ENCODE measurements at places on chromosomes 7 and 10. TPM values are rescaled to one million over a fixed set of nuclear protein-coding genes. Genes with fewer than 3 reads are reported as not detected.

The SPDYE1 gene
- total RNA-seq = not detected

The NUDCD3 gene
- total RNA-seq = 20.8 TPM

The ZP3 gene
- 4.4 TPM for total RNA-seq

The CCL26 gene
- not detected for total RNA-seq

GRCh38 chr10:24009736-24010135 is 199.2 kb upstream of the KIAA1217 start:
- H3K36me3 ChIP-seq = no peaks in the 10 kb centered on the region
- H3K4me1 ChIP-seq = no peaks in the 10 kb centered on the region
- DNase-seq = no peak
- H3K4me3 ChIP-seq = no peak overlapping the region

- no peaks in the 10 kb centered on the region for H3K36me3 ChIP-seq
- H3K27me3 ChIP-seq = no peaks in the 10 kb centered on the region
- no peak for DNase-seq
- no peak overlapping the region for H3K4me3 ChIP-seq
Observed at GRCh38 chr7:54864663-54865062, 105.7 kb upstream of the SEC61G start.

- H3K4me1 ChIP-seq = no peaks in the 10 kb centered on the region
- no peaks in the 10 kb centered on the region for H3K27me3 ChIP-seq
- no peak overlapping the region for H3K27ac ChIP-seq
- no peak for DNase-seq
- no peaks in the 10 kb centered on the region for H3K36me3 ChIP-seq
Observed at GRCh38 chr7:81745637-81746036, 24.2 kb downstream of the HGF start.

- no peaks in the 10 kb centered on the region for H3K27me3 ChIP-seq
- H3K27ac ChIP-seq = peak overlapping the region; percentile 40
- peaks cover 17% of the 10 kb centered on the region for H3K4me1 ChIP-seq
- H3K4me3 ChIP-seq = no peak overlapping the region
Observed at GRCh38 chr10:109875151-109875568, 48.2 kb downstream of the XPNPEP1 start.

GRCh38 chr7:14446829-14447228 is 455.7 kb downstream of the DGKB start:
- H3K27me3 ChIP-seq = no peaks in the 10 kb centered on the region
- no peak for DNase-seq

Data from body of pancreas (tissue), 4 donors.